Stimulated activated CD4-positive, alpha-beta T cell treated with anti-CD3 and anti-CD28 coated beads, Interleukin-2, amount 100 ng/mL, for 24 hours (primary cell): ENCODE measurements at places on chromosomes 11 and 22.

GRCh38 chr11:87645626-87646025 is 529.6 kb downstream of the RAB38 start:
- DNase-seq, result no peak

- no peak for DNase-seq
Measured at GRCh38 chr22:24593836-24594568, 1.1 kb upstream of the LRRC75B start.

GRCh38 chr22:46378426-46379065 is 43.0 kb downstream of the TRMU start:
- DNase-seq, result no peak

DNA sequence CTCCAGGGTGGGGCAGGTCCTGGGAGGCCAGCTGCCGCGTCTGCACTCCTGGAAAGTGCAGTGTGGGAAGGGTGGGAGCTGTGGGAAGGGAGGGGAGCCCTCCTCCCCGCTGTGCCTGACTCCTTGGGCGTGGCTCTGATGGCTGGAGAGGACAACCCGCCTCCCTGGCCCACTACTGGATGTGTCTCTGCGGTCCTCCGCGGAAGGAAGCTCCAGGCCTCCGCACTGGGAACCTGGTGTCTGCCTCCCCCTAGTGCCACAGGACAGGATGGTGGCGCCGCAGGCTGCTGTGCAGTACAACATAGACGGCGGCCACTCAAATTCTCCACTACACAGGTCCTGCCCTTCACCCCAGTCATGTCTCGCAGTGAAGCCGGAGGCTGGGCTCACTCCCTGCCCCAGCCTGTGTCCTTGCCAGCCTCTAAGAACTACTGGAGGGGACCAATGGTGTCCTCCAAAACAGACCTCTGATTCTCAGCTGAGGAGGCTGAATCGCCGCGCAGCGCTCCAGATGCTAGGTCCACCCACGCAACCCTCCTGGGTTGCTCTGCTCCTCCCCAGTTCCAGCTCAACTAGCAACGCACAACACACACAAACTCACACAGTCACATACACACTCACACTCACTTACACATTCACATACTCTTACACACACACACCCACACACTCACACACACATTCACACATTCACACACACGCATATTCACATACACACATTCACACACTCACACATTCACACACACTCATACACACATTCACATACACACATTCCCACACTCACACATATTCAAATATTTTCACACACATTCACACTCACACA is 12.4 kb upstream of the DSCAML1 start:
- peak; percentile 49 for DNase-seq

GRCh38 chr22:44523981-44524759 is 26.1 kb upstream of the RTL6 start:
- DNase-seq, result no peak

GRCh38 chr11:61541598-61541997 is 33.0 kb downstream of the LRRC10B start:
- DNase-seq, result no peak

DNA sequence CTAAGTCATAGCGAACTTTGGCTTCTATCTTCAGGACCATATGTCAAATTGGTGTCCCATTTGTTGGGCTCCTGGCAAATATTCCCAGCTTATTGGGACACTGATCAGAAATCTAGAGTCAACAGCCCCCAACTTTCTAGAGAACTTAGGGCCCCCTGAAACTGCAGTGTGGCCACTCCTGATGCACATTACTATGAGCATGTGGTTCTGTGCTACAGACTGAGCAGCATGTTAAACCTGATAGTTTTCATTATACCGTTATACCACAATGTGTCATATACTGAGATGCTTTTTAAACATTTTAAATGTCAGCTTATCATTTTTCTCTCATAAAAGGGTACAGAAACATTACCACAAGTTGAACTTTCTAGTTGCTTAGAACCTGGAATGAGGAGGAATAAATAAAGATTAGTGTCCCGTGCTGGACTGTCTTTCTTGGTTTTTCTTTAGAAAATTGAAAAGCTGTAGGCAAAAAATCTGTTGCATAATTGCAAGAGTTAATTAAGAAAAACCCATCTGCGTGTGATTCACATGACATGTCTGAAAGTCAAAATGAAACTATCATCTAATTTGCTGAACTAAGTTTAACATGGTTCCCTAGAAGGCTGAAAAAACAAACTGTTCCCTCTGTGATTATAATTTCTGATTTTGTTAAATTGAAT is 16.4 kb upstream of the CTSC start:
- DNase-seq, result no peak

GRCh38 chr11:9862981-9863380 is 199.1 kb downstream of the SWAP70 start:
- DNase-seq, result no peak

DNA sequence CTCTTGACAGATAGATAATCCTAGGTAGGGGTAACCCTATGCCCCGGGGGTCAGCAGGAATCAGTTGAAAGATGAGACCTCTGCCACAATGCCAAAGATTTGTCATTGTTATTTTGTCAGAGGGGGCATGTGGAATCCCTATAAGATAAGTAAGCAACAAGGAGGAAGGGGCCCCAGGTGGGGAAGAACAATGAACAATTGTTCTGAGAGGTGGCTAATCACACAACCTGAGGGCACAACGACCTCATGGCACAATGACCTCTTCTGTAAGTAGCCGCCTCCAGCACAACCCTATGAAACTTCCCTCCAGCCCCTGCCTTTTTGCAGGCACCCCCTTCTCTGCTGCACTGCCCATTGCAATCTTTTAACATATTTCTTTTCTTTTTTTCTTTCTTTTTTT is 11.8 kb upstream of the FBLN1 start:
- DNase-seq, result no peak

DNA sequence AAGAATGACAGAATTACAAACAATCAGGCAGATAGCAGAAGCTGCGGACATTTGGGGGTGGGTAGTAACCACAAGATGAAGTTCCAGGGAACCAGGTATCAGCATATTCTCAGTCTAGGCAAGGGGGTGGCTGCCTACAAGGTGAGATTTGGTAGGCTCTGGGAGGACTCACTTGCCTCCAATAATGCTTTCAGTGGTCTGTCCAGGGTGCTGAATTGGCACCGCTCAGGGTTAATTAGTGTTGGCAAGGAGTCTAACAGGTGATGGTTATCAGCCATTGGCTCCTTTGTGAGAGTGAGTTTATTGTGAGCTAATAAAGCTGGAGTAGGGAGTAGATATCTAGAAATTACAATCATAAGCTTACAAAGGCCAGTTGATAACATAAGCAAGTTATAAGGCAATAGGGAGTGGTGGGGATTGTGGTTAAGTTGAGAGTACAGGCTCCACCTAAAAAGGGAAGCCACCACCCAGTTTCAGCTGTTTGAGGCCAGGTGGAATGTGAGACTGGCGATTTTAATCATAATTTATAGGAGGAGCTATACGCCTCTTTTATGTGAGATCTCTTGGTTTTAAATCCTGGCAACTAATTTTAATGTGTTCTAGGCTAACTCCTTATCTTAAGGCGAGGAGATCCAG is 320.5 kb downstream of the MIAT start:
- DNase-seq, result no peak

- no peak for DNase-seq
Measured at GRCh38 chr11:122192634-122193255, 76.7 kb upstream of the BLID start.

GRCh38 chr11:73520353-73521061 is 77.4 kb downstream of the FAM168A start:
- no peak for DNase-seq

DNA sequence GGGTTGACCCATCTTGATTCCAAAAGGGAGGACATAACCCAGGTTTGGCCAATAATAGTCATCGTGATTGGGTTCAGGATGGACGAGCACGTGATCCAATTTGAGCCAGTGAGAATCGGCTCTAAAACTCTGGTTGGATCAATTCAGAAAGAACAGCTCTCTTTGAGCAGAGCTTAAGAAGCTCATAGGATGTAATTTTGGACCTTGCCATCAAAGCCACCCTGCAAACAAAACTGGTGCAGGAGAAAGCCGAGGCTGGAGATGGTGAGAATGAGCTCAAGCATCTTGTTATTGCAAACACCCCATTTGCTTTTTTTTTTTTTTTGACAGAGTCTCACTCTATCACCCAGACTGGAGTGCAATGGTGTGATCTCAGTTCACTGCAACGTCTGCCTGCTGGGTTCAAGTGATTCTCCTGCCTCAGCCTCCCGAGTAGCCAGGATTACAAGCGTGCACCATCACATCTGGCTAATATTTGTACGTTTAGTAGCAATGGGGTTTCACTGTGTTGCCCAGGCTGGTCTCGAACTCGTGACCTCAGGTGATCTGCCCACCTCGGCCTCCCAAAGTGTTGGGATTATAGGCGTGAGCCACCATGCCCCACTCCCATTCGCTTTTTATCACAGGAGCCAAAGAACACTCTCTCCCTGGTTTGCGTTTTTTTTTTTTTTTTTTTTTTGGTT is 13.8 kb upstream of the MIAT start:
- DNase-seq, result no peak

- peak; percentile 26 for DNase-seq
Measured at GRCh38 chr11:17014833-17015626, 816 bp upstream of the PLEKHA7 start.

DNA sequence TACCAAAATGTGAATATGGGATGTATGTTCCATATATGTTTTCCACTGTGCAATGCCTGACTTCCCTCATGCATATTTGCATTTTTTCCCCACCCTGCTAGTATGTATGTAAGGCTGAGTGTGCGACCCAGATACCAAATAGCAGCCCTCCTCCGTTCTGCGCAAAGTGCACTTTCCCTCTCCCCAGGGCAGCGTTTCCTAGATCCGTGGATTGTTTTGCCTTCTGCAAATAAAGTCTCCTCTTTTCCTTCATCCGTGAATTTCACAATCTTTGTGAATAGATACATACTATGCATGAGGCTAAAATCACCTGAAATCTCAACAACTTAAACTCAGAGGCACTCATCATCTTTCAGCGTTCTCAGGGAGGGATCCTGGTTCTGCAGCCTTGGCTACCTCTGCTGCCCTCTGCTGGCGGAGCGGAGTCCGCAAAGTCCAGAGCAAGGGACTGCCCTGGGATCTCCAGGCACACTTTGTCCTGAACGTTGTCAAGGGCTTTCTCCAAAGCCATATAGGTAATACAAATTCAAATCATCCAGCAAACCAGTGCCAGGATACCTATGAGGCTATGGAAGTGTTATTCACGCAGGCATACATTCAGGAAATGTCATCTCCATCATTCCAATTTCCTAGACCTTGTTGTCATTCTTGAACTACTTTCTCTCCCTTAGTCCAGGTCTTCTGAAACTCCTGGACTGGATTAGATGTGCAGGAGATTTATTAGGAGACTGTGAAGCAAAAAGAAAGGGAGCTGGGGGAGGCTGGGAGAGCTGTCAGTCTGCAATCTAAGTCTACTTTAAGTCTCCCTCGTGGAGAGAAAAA is 53.1 kb downstream of the CNTF start:
- DNase-seq, result peak; percentile 86

DNA sequence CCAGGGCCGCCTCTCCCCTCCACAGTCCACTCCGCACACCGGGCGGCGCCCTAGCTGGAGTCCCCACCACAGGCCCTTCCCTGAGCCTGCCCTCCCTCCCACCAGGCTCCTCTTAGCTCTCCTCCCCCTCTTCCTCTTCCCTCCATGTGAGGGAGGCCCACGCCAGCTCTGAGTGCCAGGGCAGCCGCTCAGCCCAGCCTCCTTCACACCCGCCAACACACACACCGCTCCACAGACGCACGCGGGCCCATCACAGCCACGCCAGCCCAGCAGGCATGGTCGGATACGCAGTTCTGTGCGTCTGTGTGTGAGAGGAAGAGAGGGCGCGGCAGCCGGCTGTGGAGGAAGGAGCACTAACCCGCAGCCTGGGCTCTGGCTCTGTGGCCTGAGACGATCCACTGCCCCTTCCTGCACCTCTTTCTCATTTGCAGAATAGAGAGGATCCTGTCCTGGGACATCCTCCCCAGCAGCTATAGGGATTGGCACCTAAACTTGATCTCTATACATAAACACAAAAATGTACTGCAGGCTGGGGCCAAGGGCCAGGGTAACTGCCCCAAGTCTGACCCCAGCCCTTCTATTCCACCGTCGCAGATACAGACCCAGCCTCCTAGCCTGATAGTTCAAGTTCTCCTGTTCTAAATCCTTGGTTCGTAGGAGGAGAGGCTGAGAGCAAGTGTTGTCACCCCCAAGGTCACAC is 3.5 kb downstream of the CHRM4 start:
- DNase-seq, result no peak

- DNase-seq, result no peak
Measured at GRCh38 chr22:25869771-25870170, 127.8 kb downstream of the MYO18B start.

DNA sequence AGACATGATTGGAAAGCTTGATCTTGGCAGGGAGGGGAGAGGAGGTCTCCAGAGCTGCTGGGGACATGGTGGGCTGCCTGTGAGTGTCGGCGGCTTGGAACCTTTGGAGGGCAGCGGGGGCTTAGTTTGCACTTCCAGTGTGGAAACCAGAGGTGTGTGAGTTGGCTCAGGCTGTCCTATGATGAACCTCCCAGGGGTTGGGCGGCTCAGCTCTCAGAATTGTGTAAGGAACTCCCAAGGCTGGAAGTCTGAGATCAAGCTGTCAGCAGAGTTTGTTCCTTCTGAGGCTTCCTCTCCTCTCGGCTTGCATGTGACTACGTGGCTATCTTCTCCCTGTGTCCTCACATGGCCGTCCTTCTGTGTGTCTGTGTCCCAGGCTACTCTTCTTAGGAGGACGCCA is 87.9 kb upstream of the B3GAT1 start:
- no peak for DNase-seq

GRCh38 chr11:11243590-11244469 is 109.2 kb downstream of the CSNK2A3 start:
- peak; percentile 33 for DNase-seq

DNA sequence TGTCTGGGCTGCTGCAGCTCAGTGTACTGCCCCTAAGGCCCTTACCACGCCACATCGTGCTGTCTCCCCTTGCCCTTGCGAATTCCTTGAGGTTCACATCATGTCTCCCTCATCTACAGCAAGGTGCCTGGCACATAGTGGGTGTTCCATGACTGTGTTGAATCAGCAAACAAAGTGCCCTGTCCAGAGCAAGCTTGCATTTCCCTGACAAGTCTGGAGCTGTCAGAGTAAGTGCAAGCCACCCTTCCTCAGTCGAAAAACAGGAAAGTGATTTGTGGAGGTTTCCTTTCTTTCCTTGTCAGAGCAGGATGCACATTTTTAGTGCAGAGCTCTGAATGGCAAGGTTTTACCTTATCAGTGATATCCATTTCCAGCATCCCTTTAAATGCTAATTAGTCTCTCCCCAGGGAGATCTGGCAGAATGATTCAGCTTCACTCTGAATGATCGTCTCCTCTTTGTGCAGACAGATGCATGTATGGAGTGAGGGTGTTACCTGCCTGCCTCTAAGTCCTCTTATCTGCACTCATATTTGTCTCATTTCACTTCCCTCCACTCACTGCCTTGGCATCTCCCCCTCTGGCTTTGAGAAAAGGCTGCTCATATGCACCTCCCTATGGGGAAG is 331.2 kb downstream of the TMEM135 start:
- DNase-seq, result no peak

GRCh38 chr11:12963051-12963450 is 46.1 kb upstream of the RASSF10 start:
- no peak for DNase-seq

- no peak for DNase-seq
Measured at GRCh38 chr11:45405916-45406670, 120.0 kb upstream of the SYT13 start.

GRCh38 chr11:74397501-74398243 is 561 bp downstream of the PGM2L1 start:
- peak; percentile 27 for DNase-seq
